OCI-M1 (cell line): ENCODE measurements at places on chromosomes 7 and 10.

DNA sequence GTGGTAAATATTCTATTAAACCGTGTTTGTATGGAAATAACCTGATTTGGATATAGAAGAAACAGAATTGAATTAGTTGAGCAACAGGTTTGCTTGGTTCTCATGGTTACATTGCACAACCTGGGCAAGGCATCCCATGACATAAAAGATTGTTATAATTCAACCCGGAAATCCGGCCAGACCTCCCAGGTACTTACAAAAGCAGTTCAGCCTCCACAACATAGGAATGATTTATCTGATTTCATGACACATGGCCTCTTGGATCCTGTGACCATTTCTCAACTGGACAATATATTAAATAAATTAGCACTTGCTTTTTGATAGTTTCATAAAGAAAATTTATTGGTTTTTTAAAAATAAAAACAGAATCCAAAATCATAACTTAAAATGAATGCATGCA lies 55.1 kb upstream of the PTPN12 start:
- no peak for DNase-seq

DNA sequence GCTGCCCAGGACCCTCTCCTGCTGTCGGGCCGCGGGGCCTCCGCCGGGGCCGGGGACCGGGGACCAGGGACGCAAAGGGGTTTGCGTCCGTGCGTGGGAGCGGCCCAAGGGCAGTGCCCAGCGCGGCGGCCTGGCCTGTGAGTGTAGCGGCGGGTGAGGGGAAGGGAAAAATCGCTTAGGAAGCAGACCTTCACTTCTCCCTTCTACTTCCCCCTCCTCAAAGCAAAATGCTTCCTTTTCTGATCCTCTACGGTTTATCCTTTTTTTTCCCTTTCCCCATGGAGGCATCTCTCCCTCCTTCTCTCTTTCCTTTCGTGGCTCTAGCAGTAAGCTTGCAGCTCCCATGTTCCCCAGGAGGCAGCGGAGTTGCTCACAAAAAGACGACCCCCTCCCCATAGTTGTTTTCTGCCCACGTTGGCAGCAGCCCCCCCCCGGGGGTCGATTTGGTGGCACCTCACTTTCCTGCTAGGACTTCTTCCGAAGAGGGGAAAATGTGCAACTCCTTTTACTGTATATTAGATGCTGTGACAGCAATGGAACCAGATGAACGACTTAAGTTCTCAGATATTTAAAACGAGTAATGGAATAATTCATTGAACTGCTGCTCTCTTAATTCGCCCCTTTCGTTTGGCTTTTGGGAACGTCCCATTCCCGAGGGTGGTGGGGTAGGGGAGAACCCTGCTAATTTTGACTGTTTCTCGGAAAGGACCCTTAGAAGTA lies 724 bp downstream of the CAPZA2 start:
- DNase-seq: peak; percentile 58

DNA sequence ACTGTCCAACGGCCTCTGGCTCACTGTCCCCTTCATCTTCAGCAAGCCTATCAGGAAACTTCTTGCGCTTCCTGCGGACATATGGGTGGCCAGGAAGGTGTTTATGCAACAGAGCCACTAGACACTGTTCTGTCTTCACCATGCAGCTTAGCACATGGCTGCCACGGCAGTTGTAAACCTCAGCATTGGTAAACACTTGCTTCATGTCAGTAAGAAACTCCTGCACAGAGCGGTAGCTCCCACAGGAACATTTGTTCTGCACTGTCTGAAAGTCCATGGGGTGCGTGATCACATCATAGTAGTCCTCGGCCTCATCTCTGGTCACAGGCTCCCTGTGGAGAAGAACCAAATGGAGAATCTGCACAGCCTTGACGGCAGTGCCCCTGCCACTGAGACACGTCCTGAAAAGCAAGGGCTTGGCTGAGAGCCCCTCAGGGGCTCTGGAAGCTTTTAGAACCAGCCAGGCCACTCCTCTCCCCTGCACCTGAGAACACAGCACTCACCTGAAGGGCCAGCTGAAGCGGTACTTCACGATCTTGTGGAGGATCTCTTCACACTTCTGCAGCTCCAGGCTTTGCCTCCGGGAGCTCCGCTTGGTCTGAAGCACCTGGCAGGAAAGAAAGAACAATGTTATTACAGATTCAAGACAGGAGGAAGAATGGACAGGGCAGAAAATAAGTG lies 8.8 kb downstream of the FZD9 start:
- DNase-seq: no peak

GRCh38 chr10:63583909-63584724 lies 62.9 kb downstream of the REEP3 start:
- DNase-seq: no peak

DNA sequence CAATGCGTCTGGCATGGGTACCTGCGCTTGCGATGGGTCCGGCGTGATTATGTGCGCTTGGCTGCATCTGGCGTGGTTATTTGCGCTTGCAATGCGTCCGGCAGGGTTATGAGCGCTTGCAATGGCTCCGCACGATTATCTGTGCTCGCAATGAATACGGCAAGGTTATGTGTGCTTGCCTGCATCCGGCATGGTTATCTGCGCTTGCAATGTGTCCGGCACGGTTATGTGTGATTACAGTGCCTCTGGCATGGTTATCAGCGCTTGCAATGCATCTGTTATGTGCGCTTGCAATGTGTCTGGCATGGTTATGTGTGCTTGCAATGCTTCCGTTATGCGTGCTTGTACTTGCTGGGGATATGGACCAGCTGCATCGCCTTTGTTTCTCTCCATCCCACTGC lies 37.7 kb downstream of the RBAK start:
- peak; percentile 68 for DNase-seq

DNA sequence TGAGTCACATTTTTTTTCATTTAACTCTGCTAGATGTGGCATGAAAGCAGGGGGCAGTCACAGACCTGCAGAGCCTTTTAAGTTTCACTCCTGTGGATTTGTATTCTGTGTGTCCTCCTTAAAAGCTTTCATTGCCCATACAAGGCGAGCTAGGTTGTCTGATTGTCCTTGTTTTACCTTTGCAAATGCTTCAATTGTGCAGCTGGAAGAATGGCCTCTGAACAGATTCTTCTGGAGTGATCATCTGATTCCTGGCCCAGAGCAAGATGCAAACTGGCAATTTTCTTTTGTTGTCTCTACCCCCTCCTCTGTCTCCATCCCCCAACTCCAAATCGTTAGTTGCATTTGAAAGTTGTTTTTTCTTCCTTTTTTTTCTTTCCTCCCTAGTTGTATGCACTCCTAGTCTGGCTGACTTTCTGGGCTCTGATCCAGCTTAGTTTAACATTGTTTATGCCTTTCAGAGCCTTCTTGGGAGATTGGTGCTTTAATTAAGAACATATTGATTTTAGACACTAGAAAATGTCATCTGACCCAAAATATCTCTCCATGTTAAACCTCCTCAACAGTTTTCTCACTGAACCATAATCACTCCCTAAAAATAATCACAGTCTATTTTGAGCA lies 150.2 kb downstream of the REEP3 start:
- no peak for DNase-seq

DNA sequence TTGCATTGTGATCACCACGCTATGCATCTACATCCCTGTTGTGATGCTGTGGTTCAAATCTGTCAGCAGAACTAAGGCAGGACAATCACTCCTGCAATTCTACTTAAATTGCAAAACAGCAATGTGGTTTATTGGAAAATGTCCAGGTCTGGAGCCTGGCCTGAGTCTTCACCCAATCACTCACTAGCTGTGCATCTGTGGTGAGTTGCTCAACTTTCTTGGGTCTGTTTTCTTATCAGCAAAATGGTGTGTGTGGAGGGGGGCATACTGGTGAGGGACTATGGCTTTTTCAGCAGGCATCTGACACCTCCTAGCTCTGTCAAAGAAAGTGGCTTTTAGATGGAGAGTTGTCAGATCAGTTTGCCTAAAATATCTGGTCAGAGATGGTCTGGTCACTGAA lies 108.3 kb upstream of the FEZF1 start:
- DNase-seq: peak; percentile 86

DNA sequence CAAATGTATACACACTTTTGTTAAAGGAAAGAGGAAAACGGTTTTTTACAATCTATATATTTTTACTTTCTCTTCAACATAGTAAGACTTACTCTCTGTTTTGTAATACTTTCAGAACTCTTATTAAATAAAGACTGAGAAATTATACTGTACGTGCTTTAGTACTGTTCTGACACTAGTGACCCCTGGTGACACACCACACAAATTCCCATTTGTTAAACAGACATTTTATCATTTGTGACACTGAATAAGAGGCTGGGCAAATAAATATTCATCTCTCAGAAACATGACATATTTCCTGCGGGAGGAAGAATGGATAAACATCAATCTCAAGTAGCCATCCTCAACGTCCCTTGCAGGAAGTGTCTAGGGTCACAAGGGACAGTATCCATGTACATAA lies 68.9 kb upstream of the ZNF33B start:
- DNase-seq: peak; percentile 49

- no peak for DNase-seq
These were observed 10.3 kb upstream of the TSPAN13 start for GRCh38 chr7:16743236-16743635.

DNA sequence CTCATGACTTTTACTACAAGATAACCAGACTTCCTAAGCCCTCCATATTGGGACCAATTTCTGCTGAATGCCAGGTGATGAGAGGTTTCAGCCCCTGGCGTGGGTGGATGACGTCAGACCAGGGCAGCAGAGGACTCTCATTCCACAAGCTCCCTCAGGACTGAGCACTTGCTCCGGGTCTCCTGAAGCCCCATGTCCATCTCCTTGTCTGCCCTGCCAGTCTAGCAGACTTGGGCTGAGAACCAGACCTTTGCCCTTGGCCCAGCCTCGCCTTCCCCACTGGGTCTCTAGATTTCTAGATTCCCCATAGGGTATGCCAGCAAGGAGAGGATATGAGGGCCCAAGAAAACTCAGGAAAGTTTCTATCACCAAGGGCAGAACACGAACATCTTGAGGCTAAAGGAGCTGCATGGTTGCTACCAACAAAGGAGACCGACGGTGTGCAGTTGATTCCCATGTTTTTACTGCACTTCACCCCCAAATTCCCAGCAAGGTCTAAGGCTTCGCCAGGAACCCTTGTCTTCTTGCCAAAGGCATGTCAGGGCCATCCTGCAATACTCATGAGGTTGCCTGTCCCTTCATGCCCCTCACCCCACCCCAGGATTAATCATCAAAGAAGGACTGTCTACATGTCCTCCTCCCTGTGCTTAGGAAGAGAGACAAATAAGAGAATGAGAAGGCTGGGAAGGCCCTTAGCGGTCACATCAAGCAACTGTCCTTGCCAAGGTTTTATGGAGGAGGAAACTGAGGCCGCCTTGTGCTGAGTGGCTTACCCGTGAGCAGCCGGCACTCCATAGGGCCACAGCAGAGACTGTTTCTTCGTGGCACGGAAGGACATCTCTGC lies 96.5 kb upstream of the MACROH2A2 start:
- no peak for DNase-seq

DNA sequence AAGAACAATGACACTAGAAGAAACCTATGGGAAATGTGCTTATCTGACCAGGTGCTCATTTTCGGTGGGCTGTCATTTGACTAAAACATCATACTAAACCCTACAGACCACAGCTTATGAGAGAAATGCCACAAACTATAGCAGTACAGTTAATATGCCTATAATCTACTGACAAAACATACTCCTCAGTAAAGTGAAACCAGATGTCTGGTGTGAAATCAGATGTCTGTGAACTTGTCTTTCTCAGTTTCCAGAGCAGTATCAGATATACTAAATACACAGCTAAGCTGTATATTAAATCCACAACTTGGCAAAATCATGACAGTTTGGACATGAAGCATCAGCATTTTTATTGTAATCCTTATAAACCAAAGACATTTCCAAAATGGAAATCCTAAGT lies 3.3 kb downstream of the IMMP2L start:
- DNase-seq: peak; percentile 21

DNA sequence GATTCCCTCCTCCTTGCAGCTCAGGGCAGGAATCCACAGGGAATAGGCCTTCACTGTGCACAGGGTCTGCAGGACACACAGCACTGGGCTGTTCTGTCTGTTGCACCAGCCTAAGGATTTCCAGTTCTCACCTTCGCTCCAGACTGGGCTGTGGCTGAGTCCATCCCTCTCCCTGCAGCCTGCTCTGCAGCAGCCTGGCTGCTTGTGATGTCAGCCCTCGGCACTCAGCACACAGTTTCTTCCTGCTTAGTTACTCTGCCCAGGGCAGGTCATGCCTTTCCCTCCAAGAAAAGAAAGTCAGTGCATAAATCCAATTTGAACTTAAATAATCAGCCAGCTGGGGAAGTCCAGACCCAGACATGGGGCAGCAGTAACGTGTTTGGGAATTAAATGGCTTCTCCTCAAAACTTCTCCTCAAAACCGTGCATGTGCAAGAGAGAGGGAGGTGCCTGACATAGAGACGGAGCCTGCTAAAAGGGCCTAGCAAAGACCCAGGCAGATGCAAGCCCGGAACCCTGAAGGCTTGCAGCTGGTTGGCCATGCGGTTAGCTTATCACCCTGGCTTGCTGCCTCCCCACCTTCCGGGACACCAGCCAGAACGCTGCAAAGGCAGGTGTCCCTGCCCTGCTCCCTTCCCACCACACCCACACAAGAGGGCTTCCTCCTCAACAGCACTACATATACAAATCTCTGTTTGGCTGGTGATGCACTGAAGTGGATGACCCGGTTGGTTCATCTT lies 10.9 kb upstream of the GDF2 start:
- peak; percentile 42 for DNase-seq

DNA sequence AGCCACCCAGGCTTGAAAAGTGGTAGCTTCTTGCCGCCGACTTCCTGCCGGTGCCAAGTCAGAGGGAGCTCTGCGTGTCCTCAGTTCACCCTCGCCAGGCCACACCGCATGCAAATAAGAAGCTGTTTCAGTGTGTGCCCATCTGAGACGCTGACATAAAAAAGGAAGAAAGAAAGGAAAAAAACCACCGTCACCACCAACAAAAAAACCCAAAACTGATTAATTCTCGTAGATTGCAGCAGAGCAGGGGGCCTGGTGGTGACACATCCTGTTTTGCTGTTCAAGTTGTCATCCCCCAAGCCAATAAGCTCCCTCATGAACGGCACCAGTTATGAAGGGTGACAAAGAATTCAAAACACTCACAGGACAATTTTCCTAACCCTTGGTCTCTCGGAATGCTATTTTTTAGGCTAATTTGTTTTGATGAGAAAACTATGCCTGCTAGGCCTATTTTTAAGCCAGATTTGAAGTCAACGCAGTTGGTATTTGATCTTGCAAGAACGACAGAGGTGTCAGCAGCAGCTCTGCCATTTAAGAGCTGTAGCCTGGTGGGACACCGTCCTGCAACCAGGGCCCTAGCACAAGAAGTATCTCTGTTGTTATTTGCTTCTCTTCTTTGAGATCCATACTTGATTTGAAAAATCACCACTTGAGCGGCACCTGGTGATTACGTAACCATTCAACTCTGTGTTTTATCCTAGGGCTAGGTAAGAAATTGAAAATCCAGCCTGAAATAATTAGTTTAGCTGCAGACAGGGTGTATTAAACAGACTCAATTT lies 145.6 kb downstream of the PFKFB3 start:
- peak; percentile 68 for DNase-seq

GRCh38 chr7:68694656-68695055 lies 903.6 kb upstream of the AUTS2 start:
- no peak for DNase-seq

- no peak for DNase-seq
These were observed 17.6 kb downstream of the TCAF1 start for GRCh38 chr7:143884241-143884968.
